ENCODE measurements at places on chromosomes 5 and 9.

- DNase-seq: no peak
Measured at GRCh38 chr9:17735859-17736258, 157.0 kb downstream of the SH3GL2 start.

DNA sequence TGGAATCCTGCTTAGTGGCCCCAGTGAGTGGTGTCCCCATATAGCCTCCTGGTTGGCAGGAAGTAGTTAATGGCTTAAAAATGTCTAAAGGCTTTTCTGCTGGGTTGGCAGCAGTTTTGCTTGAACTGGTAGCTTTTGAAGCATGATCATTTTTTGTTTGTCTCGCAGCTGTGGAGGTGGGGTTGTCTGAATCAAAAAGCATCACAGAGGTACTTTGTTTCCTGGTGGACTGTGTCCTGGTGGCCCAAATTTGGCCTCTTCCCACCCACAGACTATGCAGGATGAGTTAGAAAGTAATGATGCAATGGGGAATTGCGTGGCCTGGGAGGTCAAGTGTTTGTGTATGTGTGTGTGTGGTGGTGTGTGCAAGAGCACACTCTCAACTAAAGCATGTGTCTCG, 322.7 kb downstream of the ARHGEF28 start:
- no peak for DNase-seq

DNA sequence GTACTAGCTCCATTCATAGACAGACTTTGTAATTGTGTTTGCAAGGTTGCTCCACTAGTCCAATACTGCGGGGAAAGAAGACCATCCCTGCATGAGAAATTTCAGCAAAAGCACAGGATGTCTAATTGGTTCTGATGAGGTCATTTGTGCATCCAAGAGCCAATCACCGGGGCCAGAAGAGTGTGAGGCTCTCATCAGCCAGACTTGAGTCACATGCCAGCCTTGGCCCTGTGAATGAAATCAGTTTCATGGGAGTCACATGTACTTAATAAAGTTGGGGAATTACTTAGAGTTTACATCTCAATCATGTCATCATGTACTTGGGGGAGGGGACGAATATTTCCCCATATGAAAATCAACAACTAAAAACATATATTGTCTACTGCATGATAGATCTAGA, 1236.0 kb downstream of the MAT2B start:
- no peak for DNase-seq

DNA sequence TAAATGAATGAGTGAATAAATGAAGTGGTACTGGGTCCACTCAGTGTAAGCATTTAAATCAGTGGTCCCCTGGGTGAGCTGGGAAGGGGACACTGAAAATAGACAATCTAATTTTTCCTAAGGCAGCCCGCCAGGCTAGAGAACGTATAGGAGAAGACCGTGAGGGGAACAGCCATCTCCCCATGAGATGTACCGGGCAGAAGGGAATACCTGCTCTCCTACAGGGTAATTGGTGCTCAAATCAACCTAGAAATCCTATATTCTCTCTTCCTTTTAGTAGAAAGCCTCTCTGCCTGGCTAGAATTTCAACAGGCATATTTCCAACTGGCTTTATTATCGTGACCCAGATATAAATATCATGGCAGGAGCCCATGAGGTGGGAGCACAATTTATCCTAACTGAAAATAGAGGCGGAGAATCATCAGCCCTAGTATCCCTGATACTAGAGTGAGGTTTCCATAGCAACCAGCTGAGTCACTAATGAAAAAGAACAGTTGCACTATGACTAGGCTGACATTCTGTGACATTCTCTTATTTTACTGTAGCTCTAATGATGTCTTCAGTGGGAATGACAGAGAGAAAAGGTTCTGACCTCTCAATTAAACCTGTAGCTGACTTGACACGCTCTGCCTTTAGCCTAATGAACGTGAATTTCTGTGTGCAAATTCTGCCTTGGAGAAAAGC, 96.5 kb upstream of the CAST start:
- no peak for DNase-seq

GRCh38 chr5:141866096-141866495, 12.1 kb downstream of the PCDH1 start:
- DNase-seq: peak; percentile 62

All from NCI-H2029 treated with DMSO at 0.1 percent for 48 hours (cell line).